GM03348 (cell line): ENCODE measurements at places on chromosomes 1 and 21.

GRCh38 chr1:230922620-230923019 lies 54.3 kb upstream of the C1orf198 start:
- no peak for DNase-seq

GRCh38 chr1:203037509-203038190 lies 11.4 kb downstream of the PPFIA4 start:
- no peak for DNase-seq

- DNase-seq, result no peak
These were observed 7.0 kb downstream of the S100A10 start for GRCh38 chr1:151986501-151987190.

- no peak for DNase-seq
These were observed 26.6 kb upstream of the CD84 start for GRCh38 chr1:160605792-160606479.

DNA sequence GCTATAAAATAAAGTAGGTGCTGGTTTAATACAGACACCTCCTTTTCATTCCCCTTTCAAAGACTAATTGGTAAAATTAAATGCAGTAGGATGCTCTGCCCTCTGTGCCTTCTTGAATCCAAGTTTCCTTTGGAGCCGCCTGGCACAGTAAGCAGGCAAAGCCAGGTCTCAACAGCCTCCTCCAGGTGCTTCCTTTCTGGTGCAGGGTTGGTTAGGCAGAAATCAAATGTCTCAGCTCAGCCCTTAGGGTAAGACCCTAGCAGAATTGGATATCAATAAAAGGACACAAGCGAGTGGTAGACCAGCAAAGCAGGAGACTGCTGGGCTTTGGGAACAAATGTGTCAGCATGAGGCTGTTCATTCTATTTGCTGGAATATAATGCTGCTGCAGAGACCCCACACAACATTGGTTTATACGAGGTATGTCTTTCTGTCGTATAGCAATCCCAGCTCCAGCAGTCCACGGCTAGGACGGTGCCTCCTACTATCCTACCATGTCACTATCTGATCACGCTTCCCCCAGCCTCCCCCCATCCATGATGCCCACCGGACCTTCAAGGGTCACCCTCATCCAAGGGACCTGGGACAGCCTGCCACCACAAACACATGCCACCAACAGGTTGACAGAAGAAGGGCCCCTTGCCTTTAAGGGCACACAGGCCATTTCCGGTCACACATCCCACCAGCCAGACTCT lies 58.4 kb downstream of the CAPN2 start:
- DNase-seq, result no peak

DNA sequence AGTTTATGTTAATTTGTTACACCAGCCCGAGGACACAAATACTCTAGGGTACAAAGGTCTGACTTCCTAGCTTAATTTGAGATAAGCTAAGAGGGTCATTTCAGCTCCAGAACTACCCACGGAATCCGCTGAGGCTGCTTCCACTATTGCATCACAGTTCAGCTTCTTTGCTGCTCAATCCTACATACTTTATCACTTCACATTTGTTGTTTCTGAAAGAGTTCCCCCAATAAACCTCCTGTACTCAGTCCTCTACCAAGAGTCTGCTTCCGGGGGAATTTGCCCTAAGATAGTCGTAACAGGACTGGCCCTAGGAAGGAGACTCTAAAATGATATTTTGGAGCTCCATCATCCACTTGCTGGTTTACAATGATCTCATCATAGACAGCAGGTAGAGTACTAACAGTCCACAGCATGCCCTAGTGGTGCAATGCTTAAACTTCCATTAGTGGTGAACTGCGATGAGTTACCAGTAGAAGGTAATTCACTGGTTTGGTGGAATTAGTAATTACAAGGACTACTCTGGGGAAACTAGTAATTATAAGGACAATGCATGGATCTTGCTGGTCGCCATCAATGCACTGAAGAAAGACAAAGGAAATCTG lies 229.3 kb downstream of the USH2A start:
- peak; percentile 4 for DNase-seq

DNA sequence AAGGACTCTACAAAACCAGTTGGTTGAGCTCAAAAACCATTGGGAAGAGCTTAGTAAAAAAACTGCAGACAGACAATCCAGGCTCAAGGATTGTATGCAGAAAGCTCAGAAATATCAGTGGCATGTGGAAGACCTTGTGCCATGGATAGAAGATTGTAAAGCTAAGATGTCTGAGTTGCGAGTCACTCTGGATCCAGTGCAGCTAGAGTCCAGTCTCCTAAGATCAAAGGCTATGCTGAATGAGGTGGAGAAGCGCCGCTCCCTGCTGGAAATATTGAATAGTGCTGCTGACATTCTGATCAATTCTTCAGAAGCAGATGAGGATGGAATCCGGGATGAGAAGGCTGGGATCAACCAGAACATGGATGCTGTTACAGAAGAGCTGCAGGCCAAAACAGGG lies 104.0 kb upstream of the BMP8A start:
- peak; percentile 74 for DNase-seq

- DNase-seq, result no peak
These were observed 89.3 kb downstream of the PHTF1 start for GRCh38 chr1:113669988-113670387.

DNA sequence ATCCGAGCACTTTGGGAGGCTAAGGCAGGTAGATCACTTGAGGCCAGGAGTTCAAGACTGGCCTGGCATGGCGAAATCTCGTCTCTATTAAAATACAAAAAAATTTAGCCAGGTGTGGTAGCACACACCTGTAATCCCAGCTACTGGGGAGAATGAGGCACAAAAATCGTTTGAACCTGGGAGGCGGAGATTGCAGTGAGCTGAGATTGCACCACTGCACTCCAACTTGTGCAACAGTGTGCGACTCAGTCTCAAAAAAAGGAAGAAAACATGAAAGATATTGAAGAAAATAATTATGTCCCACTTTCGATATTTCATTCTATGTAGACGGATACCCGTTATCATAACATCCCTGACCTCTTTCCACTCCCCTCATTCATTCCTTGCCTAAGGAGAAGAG lies 19.2 kb downstream of the TUT4 start:
- no peak for DNase-seq

- DNase-seq, result no peak
These were observed 14.1 kb downstream of the LACTBL1 start for GRCh38 chr1:22958556-22958955.

DNA sequence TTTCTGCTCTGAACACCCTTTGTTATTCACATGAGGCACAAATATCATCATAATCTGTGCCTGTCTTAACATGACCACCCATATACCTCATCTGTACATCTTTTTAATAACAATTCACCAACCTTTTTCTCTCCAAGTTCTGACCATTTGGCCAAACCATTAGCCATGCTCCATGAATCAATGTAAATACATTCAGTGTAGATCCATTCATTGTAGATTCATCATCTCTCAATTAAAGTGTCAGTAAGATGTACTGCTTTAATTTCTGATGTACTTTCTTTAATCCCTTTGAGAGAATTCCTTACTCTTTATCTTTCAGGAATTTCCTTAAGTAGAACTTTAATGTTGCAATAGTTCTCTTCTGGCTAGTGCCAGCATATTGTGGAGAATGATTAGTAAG lies 126.2 kb upstream of the LRRC7 start:
- no peak for DNase-seq

- no peak for DNase-seq
These were observed 149.9 kb downstream of the OLFM3 start for GRCh38 chr1:101846820-101847219.

DNA sequence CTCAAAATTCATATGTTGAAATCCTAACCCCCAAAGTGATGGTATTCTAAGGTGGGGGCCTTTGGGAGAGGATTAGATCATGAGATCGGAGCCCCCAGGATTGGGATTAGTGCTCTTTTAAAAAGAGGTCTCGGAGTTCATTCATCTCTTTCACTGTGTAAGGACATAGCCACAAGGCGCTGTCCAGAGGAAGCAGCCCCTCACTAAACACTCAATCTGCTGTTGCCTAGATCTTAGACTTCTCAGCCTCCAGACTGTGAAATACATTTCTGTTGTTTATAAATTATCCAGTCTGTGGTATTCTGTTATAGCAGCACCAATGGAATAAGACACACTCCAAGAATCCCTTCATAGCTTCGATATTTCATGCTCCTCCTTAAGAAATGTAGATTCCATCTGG lies 12.4 kb upstream of the TIAM1 start:
- no peak for DNase-seq

DNA sequence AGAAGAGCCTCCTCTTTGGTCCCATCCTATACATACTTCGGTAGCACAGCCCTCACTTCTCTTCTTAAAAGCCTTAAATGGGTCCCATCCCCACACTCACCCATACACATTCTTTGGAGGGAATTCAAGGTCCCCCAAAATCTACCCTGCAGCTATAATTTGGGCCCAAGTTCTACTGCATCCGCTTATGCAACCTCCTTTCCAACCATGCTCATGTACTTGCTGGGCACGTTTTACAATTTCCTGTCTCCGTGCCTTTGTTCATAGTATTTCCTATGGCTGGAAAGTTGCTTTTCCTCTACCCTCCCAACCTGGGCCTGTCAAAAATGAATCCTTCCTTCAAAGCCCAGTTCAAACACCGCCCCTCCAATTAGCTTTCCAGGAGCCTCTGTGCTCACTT lies 99.7 kb downstream of the SLC45A1 start:
- DNase-seq, result no peak

- peak; percentile 55 for DNase-seq
These were observed 1.1 kb upstream of the POU3F1 start for GRCh38 chr1:38047603-38048141.

DNA sequence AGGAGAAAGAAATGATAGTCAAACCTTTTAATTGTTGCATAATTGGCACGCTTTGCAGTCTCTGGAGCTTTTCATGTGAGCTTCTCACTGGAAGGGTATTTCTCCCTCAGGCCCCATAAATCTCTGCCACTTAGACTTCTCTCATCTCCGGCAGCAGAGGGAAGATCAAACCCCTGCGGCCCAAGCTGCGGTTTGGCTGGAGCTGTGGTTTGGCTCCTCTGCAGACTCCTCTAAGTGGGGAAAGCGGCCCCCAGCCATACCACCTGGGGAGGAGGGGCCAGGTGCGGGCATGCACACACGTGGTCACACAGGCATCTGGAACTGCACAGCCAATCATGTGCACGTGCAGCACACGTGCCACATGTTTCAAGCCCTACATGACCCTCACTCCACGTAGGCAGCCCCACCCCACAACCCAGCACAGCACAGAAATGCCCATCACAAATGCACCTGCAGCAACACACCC lies 58.3 kb downstream of the UBE2T start:
- DNase-seq, result peak; percentile 84

DNA sequence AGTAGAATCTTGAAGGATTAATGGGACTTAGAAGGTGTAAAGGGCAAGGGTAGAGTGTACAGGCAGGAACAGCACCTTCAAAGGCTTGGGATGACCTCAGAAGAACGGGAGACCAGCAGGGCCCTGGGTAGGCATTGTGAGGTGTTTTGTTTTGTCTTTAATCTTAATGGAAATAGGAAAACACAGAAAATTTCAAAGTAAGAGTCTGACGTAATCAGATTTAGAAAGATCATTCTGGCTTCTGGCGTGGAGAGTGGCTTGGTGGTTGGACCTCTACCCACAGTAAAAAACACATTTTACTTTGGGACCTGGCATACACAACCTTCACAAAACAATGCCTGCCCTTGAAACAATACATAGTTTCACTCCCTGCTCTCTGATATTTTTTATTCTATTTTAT lies 4.1 kb downstream of the MOV10 start:
- no peak for DNase-seq

DNA sequence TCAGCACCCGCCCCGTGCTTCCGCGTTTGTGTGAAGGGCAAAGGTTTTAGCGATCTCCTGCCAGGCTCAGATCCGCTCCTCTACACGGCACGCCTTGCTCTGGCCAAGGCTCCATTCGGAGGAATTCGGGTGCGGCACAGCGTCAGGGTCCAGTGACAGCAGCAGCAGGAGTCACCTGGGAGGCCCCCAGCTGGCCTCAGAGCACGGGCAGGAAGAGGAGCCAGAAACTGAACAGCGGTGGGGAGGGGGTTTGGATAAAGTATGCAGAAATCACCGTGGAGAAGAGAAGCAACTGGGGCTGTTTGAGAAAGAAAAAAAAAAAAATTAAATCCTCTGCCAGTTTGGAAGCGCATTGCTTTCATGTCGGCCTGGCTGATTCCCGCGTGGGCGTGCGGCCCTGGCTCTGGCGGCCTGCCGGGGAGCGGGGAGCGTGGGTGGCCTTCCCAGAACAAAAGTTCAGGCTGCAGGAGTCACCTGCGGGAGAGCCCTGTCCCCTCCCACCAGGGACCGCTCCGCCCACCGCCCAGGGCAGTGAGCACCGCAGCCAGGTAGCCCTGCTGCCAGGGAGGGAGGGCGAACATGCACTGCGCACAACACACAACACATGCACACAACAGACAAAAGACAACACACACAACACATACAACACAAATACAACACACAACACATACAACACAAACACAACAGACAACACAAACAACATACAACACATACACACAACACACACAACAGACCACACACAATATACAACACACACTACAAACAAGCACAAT lies 107.6 kb downstream of the ETS2 start:
- peak; percentile 76 for DNase-seq

DNA sequence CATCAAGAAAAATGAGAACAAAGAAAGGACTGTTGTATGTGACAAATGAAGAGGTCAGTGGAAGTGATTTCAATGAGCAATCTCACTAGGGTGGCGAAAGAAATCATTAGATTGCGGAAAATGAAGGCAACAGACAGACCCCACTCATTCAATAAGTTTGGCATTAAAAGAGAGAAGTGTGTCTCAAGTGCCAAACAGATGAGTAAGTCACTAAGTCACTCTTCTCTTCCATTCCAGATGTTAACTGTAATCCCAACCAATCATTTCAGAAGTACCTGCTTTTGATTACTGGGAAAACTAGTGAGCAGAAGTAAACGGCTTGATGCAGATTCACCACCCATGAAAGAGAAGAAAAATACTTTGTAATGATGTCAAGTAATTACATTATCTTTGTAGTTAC lies 144.3 kb upstream of the PRMT6 start:
- DNase-seq, result no peak

GRCh38 chr1:63827411-63828321 lies 53.8 kb downstream of the ROR1 start:
- DNase-seq, result peak; percentile 52

GRCh38 chr1:235917267-235917811 lies 50.6 kb upstream of the LYST start:
- DNase-seq, result peak; percentile 93

DNA sequence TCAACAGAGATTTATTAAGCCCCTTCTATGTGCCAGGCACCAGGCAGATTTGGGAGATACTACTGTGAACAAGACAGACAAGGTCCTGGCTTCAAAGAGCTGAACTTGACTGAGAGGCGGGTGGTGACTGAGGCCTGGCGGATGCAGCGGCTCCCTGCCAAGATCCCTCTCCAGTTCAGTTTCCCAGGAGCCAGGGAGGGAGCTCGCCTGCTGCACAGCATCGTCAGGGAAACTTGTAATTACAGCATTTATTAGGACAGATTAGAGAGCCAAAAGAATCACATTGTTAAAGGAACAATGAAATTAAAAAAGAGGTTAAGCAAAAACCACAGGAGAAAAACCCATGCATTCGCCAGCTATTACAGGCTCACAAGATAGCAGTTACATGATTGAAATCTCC lies 55.3 kb downstream of the ETS2 start:
- no peak for DNase-seq

GRCh38 chr1:46133781-46134350 lies 1.4 kb upstream of the PIK3R3 start:
- no peak for DNase-seq

GRCh38 chr1:206831650-206832049 lies 33.8 kb upstream of the IL20 start:
- DNase-seq, result no peak
